Smooth muscle cell of bladder (primary cell): ENCODE measurements at places on chromosomes 2 and 18. TPM values are rescaled to one million over a fixed set of nuclear protein-coding genes. Genes with fewer than 3 reads are reported as not detected.

ANKRD44 gene
- 4.9 and 6.0 TPM in 2 replicates for total RNA-seq

ADD2 gene
- 0.37 TPM in 1 of 2 replicates, not detected in the other for total RNA-seq

SOWAHC gene
- total RNA-seq: 5.4 and 6.5 TPM in 2 replicates

ABHD3 gene
- total RNA-seq: 5.5 and 6.4 TPM in 2 replicates

ASXL3 gene
- 0.43 and 0.46 TPM in 2 replicates for total RNA-seq

RNF152 gene
- total RNA-seq: 10.5 and 14.6 TPM in 2 replicates

SCN7A gene
- total RNA-seq: 0.09 and 0.14 TPM in 2 replicates

TMSB10 gene
- 13,405 and 15,231 TPM in 2 replicates for total RNA-seq

HMSD gene
- total RNA-seq: under 0.01 TPM in 2 replicates

ANKAR gene
- 6.5 and 6.8 TPM in 2 replicates for total RNA-seq

TNS1 gene
- total RNA-seq: 37.3 and 74.4 TPM in 2 replicates

MYOM1 gene
- 1.3 and 2.5 TPM in 2 replicates for total RNA-seq

C2orf15 gene
- 0.09 TPM in 1 of 2 replicates, not detected in the other for total RNA-seq

TSN gene
- 30.9 and 40.5 TPM in 2 replicates for total RNA-seq

RNF125 gene
- total RNA-seq: 0.28 TPM in 2 replicates

SAP130 gene
- 1.8 and 2.2 TPM in 2 replicates for total RNA-seq

GALNT3 gene
- total RNA-seq: 0.65 and 0.71 TPM in 2 replicates

STEAP3 gene
- 16.8 and 18.2 TPM in 2 replicates for total RNA-seq

CNGA3 gene
- total RNA-seq: under 0.01 TPM in 1 of 2 replicates, not detected in the other

CTAGE1 gene
- total RNA-seq: not detected in 2 replicates

MORN2 gene
- 19.1 and 20.7 TPM in 2 replicates for total RNA-seq

HOXD9 gene
- total RNA-seq: 0.18 and 0.28 TPM in 2 replicates

CDKL4 gene
- 3.4 TPM in 2 replicates for total RNA-seq

DUSP19 gene
- 3.4 and 3.8 TPM in 2 replicates for total RNA-seq

SMYD5 gene
- total RNA-seq: 12.7 and 17.1 TPM in 2 replicates

EFHD1 gene
- not detected in 2 replicates for total RNA-seq

IL1R2 gene
- total RNA-seq: 1.1 and 1.7 TPM in 2 replicates

LHCGR gene
- total RNA-seq: not detected in 2 replicates

ANKRD30BL gene
- total RNA-seq: not detected in 2 replicates

PASK gene
- total RNA-seq: 1.3 TPM in 2 replicates

VIT gene
- 2.0 and 3.1 TPM in 2 replicates for total RNA-seq

CSRNP3 gene
- total RNA-seq: 0.57 and 0.74 TPM in 2 replicates

ZFAND2B gene
- 18.6 and 19.0 TPM in 2 replicates for total RNA-seq

LRP1B gene
- under 0.01 TPM in 2 replicates for total RNA-seq
